ENCODE measurements at places on chromosomes 4 and X.
A peak's percentile ranks its signal among the peaks of the same experiment; 100 is the strongest.

DNA sequence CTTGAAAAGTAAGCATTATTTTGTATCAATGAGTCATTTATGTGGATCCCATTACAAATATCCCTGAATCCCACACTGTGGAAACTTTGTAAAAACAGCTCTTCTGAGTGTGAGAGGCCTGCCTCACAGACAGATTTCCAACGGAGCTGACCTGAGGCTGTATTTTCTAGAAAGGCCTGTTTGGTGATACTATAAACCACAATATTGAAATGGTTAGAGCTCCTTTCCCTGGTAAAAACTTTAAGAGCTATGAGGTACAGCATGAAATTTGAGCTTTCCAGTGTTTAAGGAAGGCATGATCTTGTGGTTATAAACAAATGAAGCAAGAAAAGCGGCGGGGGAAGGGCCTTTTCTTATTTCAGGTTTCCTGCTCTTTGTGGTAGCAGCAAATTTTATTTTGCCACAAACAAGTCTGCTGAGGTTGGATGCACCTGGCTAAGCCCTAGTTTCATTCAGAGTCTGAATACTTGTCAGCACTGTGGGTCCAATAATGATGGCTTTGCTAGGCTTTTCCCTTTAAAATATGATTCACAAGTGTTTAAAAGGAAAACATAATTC lies 86.8 kb upstream of the ETNPPL start:
- no peak for DNase-seq

- DNase-seq = no peak
These were observed 24.2 kb downstream of the ARHGAP6 start for GRCh38 chrX:11641349-11642065.

- DNase-seq = no peak
These were observed 41.1 kb downstream of the GPM6B start for GRCh38 chrX:13775837-13776236.

DNA sequence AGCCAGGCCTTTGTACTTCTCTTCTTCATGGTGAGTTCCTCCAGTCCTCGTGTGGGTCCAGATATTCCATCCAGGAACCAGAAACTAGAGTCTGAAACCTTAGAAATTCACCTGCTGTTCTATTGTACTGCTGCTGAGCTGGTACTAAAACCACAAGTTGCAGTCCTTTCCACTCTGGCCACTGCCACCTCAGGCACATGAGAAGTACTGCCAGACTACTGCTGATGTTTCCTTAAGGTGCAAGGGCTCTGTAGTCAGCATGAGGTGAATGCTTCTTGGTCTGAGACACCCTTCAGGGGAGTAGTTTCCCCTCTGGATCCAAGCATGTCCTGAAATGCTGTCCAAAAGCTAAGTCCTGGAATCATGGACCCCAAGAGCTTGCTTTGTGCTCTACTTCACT lies 399.6 kb upstream of the CT83 start:
- no peak for DNase-seq

DNA sequence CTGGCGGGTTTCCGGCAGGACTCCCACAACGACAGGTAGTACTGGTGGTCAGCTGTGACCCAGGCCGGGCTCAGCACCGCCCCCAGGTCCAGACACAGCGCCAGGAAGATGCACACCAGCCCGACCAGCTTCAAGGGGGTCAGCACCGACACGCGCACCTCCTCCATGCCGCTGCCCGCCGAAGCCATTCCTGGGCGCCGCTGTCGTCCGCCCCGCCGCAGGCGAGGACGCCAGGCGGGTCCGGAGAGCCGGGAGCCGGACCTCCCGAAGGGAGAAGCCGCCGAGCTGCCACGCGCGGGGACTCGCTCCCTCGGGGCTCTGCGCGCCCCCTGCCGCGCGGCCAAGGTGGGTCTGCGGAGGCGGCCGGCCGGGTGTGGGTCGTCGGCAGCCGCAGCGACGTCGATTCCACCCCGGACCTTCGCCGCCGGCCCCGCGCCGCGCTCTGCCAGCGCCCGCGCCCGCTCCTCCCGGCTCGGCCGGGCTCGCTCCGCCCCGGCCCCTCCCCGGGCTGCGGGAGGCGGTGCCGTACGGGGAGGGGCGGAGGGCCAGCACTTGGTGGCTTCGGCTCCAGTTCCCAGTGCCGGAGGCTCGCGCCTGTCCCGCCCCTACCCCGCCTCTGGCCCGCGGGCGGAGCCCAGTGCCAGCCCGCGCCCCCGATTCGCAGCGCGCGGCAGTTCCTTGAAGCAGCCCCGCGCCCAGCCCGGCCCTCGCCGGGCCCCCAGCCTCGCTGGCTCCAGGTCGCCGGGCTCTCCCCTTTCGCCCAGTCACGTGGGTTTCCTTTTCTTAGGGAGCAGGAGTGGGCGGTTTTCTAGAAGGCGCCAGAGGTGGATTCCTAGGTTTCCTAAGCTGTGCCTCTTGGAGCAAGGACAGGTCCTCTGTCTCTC lies at the start of gene TMEM47:
TMEM47 (minus strand) TSS at position 444 of the 884 bp plus-strand sequence; CDS start at position 188, 256 bp downstream.
- peak; percentile 86 for DNase-seq

- DNase-seq = no peak
These were observed 12.3 kb downstream of the PGRMC2 start for GRCh38 chr4:128275346-128275745.

DNA sequence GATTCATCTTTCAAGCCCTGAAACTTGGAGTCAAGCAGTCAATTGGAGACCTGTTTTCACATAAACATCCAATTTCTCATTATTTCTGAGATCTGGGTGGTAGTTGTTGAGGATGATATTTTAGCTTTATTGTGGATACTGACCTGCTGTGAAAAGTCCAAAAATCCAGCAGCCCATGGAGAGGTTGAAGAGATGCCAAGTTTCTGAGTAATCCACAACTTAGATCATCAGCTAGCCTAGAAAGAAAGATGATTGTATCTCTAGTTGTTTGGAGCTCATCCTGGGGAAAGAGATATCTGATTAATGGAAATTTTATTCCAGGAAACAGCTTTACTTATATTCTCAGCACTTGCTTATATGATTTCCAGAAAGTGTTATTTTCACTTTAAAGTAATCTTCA lies 48.6 kb upstream of the DCX start:
- DNase-seq = no peak

DNA sequence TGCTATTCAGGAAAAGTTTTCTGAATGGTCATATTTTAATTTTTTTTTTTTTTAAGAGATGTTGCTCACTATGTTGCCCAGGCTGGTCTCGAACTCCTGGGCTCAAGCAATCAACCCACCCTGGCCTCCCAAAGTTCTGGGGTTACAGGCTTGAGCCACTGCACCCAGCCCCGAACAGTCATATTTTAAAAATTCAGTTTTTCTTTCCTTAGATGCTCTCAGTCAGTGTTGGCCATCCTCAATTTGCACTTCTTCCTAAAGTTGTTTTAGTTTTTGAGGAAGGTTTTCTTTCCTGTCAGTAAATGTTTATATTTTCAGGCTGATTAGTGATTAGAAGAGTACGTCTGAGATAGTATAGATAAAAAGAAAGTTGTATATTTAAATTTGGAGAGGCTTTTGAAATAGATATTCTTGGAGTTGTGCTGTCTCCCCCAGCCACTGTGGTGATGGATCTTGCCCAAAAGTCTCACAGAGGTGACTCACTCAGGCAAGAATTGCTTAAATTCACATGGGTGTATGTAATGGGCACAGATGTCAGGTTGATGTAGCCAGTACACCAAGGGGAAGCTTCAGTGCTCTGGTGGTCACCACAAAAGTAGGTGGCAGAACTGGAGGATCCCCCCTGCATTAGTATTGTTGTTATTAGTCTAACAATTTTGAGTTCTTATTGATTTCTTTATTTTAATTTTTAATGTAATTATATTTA lies 72.2 kb upstream of the ELOVL6 start:
- no peak for DNase-seq

DNA sequence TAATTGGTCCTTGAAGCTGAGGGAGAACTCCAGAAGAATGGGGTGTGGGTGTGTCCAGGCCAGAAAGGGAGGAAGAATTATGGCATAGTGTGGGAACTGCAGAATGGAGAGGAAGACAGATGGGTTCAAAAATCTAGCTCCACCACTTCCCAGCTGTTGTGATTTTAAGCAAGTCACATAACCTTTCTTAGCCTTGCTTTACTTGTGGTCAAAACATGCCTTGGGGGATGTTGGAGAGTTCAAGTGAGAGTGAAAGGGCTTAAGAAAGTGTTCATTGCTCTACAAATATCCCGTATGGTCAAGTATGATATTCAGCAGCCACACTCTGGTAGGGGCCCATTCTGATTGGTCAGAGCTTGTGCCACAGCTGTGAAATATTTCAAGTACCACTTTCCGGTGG lies 15.0 kb upstream of the STARD8 start:
- DNase-seq = no peak

GRCh38 chrX:120334603-120335002 lies 23.3 kb upstream of the TMEM255A start:
- DNase-seq = no peak

DNA sequence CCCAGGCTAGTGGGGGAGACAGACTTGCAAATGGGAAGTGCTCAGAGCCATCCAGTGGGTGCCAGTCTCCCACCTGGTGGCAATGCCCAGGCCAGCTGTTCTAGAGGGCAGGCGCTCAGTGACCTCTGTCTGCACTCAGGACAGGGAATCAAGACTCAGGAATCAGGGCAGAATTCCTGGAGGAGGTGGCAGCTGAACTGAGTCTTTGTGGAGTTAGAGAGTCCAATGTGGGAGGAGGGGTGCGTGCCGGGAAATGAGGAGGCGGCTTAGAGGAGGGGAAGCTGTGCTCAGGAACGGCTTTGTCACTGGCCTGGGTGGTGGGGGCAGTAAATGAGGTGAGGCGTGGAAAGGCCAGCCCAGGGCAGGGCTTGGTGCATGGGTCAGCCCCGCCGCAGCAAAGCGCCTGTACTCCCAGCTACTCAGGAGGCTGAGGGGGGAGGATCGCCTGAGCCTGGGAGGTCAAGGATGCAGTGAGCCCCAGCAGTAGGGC lies 31.3 kb upstream of the SORCS2 start:
- DNase-seq = no peak

DNA sequence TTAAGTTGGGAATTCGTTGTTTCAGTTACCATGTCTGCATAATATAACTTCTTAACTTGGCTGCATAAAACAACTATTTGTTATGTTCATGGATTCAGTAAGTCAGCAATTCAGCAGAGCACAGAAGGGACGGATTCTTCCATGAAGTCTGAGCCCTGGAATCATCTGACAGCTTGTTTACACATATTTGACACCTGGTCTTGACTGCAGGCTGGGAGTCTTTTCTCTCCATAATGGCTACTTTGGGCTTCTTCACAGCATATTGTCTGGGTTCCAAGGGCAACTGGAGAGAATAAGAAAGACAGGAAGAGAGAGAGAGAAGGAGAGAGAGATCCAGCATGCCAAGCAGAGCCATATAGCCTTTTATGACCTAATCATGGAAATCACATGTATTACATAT lies 23.1 kb downstream of the CENPC start:
- DNase-seq = no peak

DNA sequence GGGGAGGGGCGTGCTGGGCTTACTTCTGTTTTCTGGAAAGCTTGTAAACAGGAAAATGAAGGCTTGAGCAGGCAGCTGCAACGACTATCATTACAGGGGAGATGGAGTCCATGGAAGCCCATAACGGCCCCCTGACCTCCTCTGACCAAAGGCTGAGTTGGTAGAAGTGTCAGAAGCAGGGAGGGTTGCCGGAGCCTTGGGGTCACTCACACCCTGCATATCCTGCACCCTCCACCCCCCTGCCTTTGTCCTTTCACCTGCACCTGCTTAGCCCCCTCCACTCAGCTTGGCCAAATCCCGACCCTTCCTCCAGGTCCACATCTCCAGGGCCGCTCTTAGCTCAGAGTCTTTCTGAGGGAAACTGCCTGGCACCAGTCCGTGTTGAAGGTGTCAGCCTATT lies 12.5 kb upstream of the MSX1 start:
- no peak for DNase-seq

GRCh38 chr4:137638934-137639333 lies 106.6 kb upstream of the PCDH18 start:
- no peak for DNase-seq

DNA sequence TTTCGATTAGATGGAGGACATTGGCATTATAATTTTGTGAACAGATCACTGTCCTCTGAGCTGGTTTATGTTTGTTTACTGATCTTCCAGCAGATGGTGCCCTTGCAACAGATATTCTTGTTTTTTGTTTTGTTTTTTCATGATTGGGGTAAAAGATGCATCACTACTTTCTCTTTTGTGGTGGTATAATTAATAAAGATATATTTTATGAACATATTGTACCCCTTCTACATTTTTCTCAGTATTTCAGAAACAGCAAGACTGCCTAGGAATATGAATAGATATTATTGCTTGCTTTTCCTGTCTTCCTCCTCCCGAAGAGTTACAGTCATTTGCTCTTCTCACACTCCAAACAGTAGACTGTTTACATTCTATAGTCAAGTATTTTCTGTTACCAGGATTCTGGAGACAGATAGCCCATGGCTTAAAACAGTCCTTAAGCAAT lies 905.2 kb downstream of the TRAM1L1 start:
- DNase-seq = peak; percentile 75

- DNase-seq = no peak
These were observed 5.9 kb upstream of the EIF1AX start for GRCh38 chrX:20147561-20147960.

GRCh38 chrX:19642241-19643109 lies 127.2 kb upstream of the MAP3K15 start:
- no peak for DNase-seq

GRCh38 chr4:151147000-151147399 lies 47.6 kb downstream of the RPS3A start:
- no peak for DNase-seq

- DNase-seq = peak; percentile 40
These were observed at the start of gene USP51 for GRCh38 chrX:55489314-55490009. TSS of gene USP51 (minus strand) at chrX:55489848. CDS start at chrX:55488939, 909 bp downstream.

- no peak for DNase-seq
These were observed 141.2 kb upstream of the SCML1 start for GRCh38 chrX:17596061-17596460.

DNA sequence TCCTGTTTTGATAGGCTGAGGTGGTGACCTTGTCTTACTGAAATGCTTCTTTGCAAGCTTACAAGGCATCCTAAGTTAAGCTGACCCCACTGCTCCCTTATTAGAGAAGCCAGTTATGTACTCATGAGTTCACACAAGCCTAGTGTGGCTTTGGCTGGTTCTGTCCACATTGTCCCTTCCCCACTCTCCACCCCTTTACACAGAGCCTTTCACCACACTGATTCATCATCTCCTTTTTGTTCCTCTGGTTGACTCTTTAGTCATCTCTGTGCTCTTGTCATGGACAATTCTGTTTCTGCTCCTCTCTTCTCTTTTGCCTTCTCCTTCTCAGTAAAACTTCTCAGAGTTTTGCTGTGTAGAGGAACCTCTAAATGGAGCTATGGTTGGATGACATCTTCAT lies 4.9 kb downstream of the CHRNA9 start:
- DNase-seq = no peak

DNA sequence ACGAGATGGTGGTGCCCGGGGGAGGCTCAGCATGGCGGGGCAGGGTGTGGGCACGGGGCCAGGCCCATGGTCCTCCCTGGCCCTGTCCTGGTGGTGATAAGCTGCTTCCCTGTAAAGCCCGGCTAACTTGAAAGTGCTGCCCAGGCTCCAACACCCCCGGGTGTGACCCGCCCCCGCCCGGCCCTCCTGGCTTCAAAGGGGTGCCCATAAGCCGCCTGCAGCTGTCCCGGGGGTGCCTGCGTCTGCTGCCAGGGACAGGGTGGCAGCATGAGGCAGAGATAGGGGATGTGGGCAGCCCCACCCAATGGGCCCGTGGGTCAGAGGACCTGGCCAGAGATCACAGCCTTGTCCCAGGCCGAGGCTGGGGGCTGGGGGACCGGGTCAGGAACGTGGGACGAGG lies 18.1 kb downstream of the FGFRL1 start:
- no peak for DNase-seq

Data from brain (organoid and tissue), 16 donors.